Adrenal gland (tissue), 19 donors: ENCODE measurements at places on chromosomes 3 and 15.
A peak's percentile ranks its signal among the peaks of the same experiment; 100 is the strongest.

DNA sequence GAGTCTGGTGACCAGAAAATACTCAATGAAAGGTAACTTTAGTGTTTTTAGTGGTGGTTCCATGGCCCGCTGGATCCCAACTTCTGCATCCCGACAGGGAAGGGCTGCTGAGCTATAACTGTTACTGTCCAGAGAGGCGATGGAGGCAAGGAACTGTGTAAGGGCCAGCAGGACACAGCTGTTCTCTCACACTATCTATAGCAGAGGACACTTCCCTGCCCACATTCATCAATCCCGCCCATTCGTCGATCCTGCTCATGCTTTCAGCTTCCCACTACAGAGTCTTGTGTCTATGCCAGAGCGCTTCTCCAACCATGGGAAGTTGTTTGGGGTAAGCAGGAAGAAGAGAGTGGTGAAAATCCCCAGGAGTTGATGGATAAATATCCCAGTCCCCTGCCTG lies 8.4 kb downstream of the COLQ start:
- H3K27me3 ChIP-seq: no peaks in the 10 kb centered on the region
- no peaks in the 10 kb centered on the region for H3K36me3 ChIP-seq
- DNase-seq: no peak
- no peaks in the 10 kb centered on the region for H3K4me1 ChIP-seq
- H3K27ac ChIP-seq: no peak overlapping the region
- no peak overlapping the region for H3K4me3 ChIP-seq

DNA sequence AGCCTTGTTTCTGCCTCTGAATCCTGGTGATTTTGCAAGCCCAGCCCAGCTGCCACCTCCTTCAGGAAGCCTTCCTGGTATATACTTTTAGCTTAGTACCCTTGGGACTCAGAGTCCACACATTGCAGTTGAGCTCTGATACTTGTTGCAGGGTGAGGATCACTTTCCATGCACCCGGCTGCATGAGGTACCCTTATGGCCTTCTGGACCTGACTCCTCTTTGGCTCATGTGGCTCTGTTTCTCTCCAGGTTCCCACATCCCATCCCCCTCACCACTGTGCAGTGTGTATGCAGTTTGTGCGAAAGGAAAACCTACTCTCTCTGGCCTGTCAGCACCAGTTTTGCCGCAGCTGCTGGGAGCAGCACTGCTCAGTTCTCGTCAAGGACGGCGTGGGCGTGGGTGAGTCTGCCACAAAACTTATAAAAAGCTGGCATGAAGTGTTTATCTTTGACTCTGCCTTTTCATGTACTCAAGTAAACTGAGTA lies 23.1 kb upstream of the P4HTM start:
- peak overlapping the region; percentile 12 for H3K27ac ChIP-seq
- H3K4me3 ChIP-seq: no peak overlapping the region
- peak; percentile 78 for DNase-seq
- H3K27me3 ChIP-seq: no peaks in the 10 kb centered on the region
- peaks cover 43% of the 10 kb centered on the region for H3K36me3 ChIP-seq

DNA sequence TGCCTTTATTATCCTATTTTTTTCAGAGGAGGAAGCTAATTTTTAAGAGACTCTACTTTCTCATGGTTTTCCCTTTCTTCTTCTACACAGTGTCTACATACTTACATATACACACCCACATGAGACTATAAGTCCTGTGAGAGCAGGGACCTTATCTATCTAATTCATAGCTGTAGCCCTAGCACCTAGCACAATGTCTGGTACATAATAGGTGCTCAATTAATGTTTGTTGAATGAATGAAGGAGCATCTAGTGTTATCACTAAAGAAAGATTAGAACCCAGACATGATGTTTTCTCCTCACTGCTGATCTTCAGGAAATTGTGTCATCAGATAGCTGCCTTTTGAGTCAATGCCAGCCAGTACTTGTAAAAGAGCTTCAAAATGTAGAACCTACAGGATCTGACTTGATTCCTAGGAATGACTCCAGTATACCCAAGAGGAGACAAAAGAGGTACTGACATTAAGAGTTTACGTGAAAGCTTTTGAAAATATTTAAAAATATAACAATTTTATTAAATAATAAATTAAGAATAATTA lies 2.5 kb downstream of the SCG5 start:
- H3K36me3 ChIP-seq: no peaks in the 10 kb centered on the region
- H3K4me1 ChIP-seq: no peaks in the 10 kb centered on the region
- H3K27ac ChIP-seq: no peak overlapping the region
- no peak overlapping the region for H3K4me3 ChIP-seq
- H3K27me3 ChIP-seq: no peaks in the 10 kb centered on the region

GRCh38 chr3:194277786-194278130 lies 73.4 kb downstream of the CPN2 start:
- no peaks in the 10 kb centered on the region for H3K27me3 ChIP-seq
- peak overlapping the region; percentile 97 for H3K27ac ChIP-seq
- H3K4me3 ChIP-seq: peak overlapping the region; percentile 1
- peaks cover 69% of the 10 kb centered on the region for H3K4me1 ChIP-seq
- DNase-seq: peak; percentile 89
- H3K36me3 ChIP-seq: no peaks in the 10 kb centered on the region
